IgD-negative memory B cell (primary cell): ENCODE measurements at places on chromosomes 1 and 21. TPM values are rescaled to one million over a fixed set of nuclear protein-coding genes. Genes with fewer than 3 reads are reported as not detected.

Gene DIO1
- polyA plus RNA-seq, result 0.18 TPM

Gene HPDL
- polyA plus RNA-seq, result 1.3 TPM

Gene ARL8A
- polyA plus RNA-seq, result 17.3 TPM

Gene KCNJ9
- polyA plus RNA-seq, result not detected

Gene CCDC190
- not detected for polyA plus RNA-seq

Gene VPS45
- 17.0 TPM for polyA plus RNA-seq

Gene TRIM17
- polyA plus RNA-seq, result not detected

Gene SYPL2
- not detected for polyA plus RNA-seq

Gene ZFP69B
- 0.95 TPM for polyA plus RNA-seq

Gene PEF1
- 79.2 TPM for polyA plus RNA-seq

Gene CD1D
- polyA plus RNA-seq, result 20.5 TPM

Gene OLIG2
- not detected for polyA plus RNA-seq

Gene FAM167B
- not detected for polyA plus RNA-seq

Gene LCE1D
- polyA plus RNA-seq, result not detected

Gene SYT6
- polyA plus RNA-seq, result not detected

Gene CD48
- 129 TPM for polyA plus RNA-seq

Gene OPTC
- not detected for polyA plus RNA-seq

Gene HCN3
- polyA plus RNA-seq, result 2.3 TPM

Gene TENT5C
- 33.4 TPM for polyA plus RNA-seq

Gene EPHB2
- not detected for polyA plus RNA-seq

Gene TSPEAR
- not detected for polyA plus RNA-seq

Gene OR2T33
- polyA plus RNA-seq, result not detected

Gene JAM2
- polyA plus RNA-seq, result 0.15 TPM

Gene RGS8
- polyA plus RNA-seq, result not detected

Gene CSF3R
- 1.9 TPM for polyA plus RNA-seq

Gene LIPI
- polyA plus RNA-seq, result not detected

Gene CSMD2
- polyA plus RNA-seq, result not detected

Gene RHD
- polyA plus RNA-seq, result 0.19 TPM

Gene RPTN
- not detected for polyA plus RNA-seq

Gene LYPD8
- not detected for polyA plus RNA-seq

Gene SLC25A34
- not detected for polyA plus RNA-seq

Gene CACNA1S
- polyA plus RNA-seq, result not detected

Gene FCRL1
- polyA plus RNA-seq, result 141 TPM

Gene KCNQ4
- polyA plus RNA-seq, result not detected

Gene RAP1GAP
- not detected for polyA plus RNA-seq

Gene C1orf174
- polyA plus RNA-seq, result 29.4 TPM

Gene USP1
- 35.1 TPM for polyA plus RNA-seq
